Kidney (tissue), 22 donors: ENCODE measurements at places on chromosomes 6 and 20. TPM values are rescaled to one million over a fixed set of nuclear protein-coding genes. Genes with fewer than 3 reads are reported as not detected.

Gene AVP
- total RNA-seq = not detected

Gene ELOVL4
- 0.38 TPM for total RNA-seq

Gene KIZ
- 21.8 TPM for total RNA-seq

Gene PRKN
- total RNA-seq = 10.4 TPM

Gene PKHD1
- 77.5 TPM for total RNA-seq

Gene AIF1
- total RNA-seq = 44.1 TPM

Gene LRRC73
- total RNA-seq = 1.5 TPM

Gene COL10A1
- total RNA-seq = 0.50 TPM

Gene TREM2
- 7.8 TPM for total RNA-seq

Gene TPD52L1
- 69.1 TPM for total RNA-seq

Gene RAMACL
- 1.9 TPM for total RNA-seq

Gene FNDC11
- total RNA-seq = 1.6 TPM

DNA sequence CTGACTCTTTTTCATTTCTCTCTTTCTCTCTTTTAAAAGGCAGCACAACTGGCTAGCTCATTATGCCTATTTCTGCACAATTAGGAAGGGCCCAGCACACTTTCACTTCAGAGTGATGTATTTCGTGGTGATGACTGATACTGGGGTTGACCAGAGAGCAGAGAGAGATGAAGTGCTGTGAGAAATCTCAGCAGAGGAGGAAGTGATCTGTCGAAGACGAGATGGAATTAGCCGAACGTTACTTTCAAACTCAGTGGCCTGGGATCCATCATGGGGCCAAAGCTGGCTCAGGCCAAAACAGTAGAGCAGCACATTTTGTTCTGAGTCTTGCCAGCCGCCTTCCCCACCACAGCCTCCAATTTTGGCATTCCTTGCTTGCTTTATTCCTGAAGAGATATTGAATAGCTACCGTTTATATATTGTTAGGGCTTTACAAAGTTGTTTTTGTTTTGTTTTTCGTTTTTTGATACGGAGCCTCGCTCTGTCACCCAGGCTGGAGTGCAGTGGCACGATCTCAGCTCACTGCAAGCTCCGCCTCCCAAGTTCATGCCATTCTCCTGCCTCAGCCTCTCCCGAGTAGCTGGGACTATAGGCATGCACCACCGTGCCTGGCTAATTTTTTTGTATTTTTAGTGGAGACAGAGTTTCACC, 213.2 kb upstream of the ECI2 start:
- no peaks in the 10 kb centered on the region for H3K36me3 ChIP-seq
- no peaks in the 10 kb centered on the region for H3K4me1 ChIP-seq
- no peak overlapping the region for H3K27ac ChIP-seq
- no peak for DNase-seq
- H3K4me3 ChIP-seq = no peak overlapping the region

DNA sequence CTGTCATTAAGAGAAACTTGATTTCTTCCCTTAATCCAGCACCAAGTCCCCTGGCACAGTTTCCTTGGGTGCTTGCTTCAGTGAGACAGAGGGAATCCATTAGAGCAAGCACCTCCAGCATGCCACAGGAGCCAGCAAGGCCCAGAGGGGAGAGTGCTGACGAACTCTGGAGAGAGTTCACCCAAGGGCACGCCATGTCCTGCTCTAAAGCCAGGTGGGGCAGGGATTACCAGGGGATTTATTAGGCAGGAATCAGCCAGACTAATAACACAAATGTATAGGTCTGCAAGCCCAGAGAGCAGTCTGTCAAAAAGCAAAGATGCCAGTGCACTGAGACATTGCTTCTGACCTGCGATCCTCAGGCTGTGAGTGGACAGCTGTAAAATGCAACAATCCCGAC, 155.4 kb upstream of the SYNDIG1 start:
- H3K36me3 ChIP-seq = no peaks in the 10 kb centered on the region
- H3K27ac ChIP-seq = no peak overlapping the region
- no peak overlapping the region for H3K4me3 ChIP-seq
- H3K27me3 ChIP-seq = no peaks in the 10 kb centered on the region
- no peaks in the 10 kb centered on the region for H3K4me1 ChIP-seq

- H3K36me3 ChIP-seq = no peaks in the 10 kb centered on the region
- no peak overlapping the region for H3K4me3 ChIP-seq
- no peaks in the 10 kb centered on the region for H3K4me1 ChIP-seq
- DNase-seq = no peak
- no peaks in the 10 kb centered on the region for H3K27me3 ChIP-seq
- no peak overlapping the region for H3K27ac ChIP-seq
Measured at GRCh38 chr6:34362909-34363680, 29.4 kb downstream of the NUDT3 start.

GRCh38 chr20:61439251-61439650, 187.2 kb downstream of the CDH4 start:
- H3K27me3 ChIP-seq = no peaks in the 10 kb centered on the region
- no peak overlapping the region for H3K4me3 ChIP-seq
- no peaks in the 10 kb centered on the region for H3K4me1 ChIP-seq
- DNase-seq = no peak

DNA sequence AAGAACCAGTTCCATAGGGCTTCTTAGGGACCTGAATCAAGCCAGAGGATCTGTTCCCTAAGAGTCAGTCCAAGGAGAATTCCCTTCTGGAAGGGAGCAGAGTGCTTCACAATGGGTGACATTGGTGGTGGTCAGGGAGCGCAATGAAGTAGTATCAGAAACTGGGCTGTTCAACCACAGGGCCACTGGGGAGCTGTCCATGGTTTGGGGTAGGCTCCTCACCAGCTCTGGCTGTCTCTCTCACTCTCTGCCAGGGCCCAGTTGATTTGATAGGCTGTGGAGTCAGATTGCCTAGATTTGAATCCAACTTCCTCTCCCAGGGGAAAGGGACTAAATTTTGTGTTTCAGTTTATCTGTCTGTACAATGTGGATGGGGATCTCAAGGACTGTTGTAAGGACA, 36.7 kb upstream of the CHD6 start:
- no peak overlapping the region for H3K4me3 ChIP-seq
- H3K27ac ChIP-seq = no peak overlapping the region
- no peaks in the 10 kb centered on the region for H3K36me3 ChIP-seq
- no peak for DNase-seq
- no peaks in the 10 kb centered on the region for H3K27me3 ChIP-seq

- peak; percentile 28 for DNase-seq
- no peaks in the 10 kb centered on the region for H3K27me3 ChIP-seq
- no peaks in the 10 kb centered on the region for H3K36me3 ChIP-seq
- no peak overlapping the region for H3K27ac ChIP-seq
- H3K4me3 ChIP-seq = no peak overlapping the region
Measured at GRCh38 chr6:133301835-133302234, 60.7 kb downstream of the EYA4 start.

GRCh38 chr6:704046-704445, 11.1 kb upstream of the EXOC2 start:
- no peak overlapping the region for H3K27ac ChIP-seq
- no peaks in the 10 kb centered on the region for H3K36me3 ChIP-seq
- peaks cover 18% of the 10 kb centered on the region for H3K27me3 ChIP-seq
- H3K4me3 ChIP-seq = no peak overlapping the region
- no peak for DNase-seq

DNA sequence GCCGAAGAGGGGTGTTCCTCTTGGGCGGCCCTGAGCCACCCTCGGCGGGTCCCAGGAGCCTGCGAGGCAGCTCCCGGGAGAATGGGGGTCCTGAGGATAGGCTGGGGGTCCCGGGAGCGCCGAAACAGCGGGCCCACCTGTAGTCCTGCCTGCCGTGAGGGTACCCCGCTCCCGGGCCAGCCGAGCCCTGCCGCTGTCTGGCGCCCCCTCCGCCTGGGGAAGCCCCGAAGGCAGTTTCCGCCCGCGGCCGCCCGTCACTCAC, 280 bp downstream of the SPATA2 start:
- peak overlapping the region; percentile 99 for H3K4me3 ChIP-seq
- no peaks in the 10 kb centered on the region for H3K27me3 ChIP-seq
- peak overlapping the region; percentile 100 for H3K27ac ChIP-seq
- H3K36me3 ChIP-seq = no peaks in the 10 kb centered on the region
- DNase-seq = peak; percentile 35

- H3K27me3 ChIP-seq = no peaks in the 10 kb centered on the region
- H3K27ac ChIP-seq = no peak overlapping the region
- no peak overlapping the region for H3K4me3 ChIP-seq
Measured at GRCh38 chr6:79070206-79070825, 7.7 kb downstream of the PHIP start.

- no peaks in the 10 kb centered on the region for H3K4me1 ChIP-seq
- no peak for DNase-seq
- no peak overlapping the region for H3K27ac ChIP-seq
- no peaks in the 10 kb centered on the region for H3K36me3 ChIP-seq
- H3K4me3 ChIP-seq = no peak overlapping the region
Measured at GRCh38 chr6:137937834-137938233, 70.8 kb downstream of the TNFAIP3 start.

- no peaks in the 10 kb centered on the region for H3K27me3 ChIP-seq
- DNase-seq = no peak
- H3K4me1 ChIP-seq = no peaks in the 10 kb centered on the region
- no peak overlapping the region for H3K27ac ChIP-seq
Measured at GRCh38 chr6:150203378-150203777, 60.5 kb downstream of the PPP1R14C start.

GRCh38 chr6:135854799-135855198, 3.3 kb downstream of the PDE7B start:
- no peaks in the 10 kb centered on the region for H3K36me3 ChIP-seq
- no peak for DNase-seq
- H3K4me3 ChIP-seq = no peak overlapping the region
- no peak overlapping the region for H3K27ac ChIP-seq
- H3K4me1 ChIP-seq = peaks cover 9% of the 10 kb centered on the region

- no peaks in the 10 kb centered on the region for H3K36me3 ChIP-seq
- no peaks in the 10 kb centered on the region for H3K27me3 ChIP-seq
- H3K4me3 ChIP-seq = no peak overlapping the region
- no peak overlapping the region for H3K27ac ChIP-seq
Measured at GRCh38 chr6:4902363-4902762, 101.5 kb downstream of the RPP40 start.

- H3K27me3 ChIP-seq = no peaks in the 10 kb centered on the region
- H3K4me3 ChIP-seq = no peak overlapping the region
- no peak overlapping the region for H3K27ac ChIP-seq
- H3K4me1 ChIP-seq = no peaks in the 10 kb centered on the region
- no peak for DNase-seq
Measured at GRCh38 chr20:24461848-24462247, 7.6 kb upstream of the SYNDIG1 start.

DNA sequence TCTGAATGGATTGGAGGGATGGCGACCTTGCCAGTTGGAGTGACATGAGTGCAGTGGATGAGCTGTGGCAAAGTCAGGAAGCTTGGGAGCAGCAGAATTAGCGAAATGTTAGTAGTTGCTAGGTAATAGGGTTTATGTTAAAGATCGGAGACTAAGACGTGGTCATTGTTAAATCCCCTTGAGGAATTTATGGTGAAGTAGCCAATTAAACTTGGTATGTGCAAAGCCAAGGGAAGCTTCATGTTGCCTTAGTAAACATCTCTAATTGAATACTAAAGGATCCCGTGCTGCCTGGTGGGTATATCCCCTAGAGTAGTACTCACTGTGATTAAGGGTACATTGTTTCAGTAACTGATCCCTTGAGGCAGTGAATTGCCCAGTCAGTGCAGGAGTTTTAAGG, 106.0 kb downstream of the PRIM2 start:
- H3K27me3 ChIP-seq = no peaks in the 10 kb centered on the region
- no peak overlapping the region for H3K4me3 ChIP-seq
- H3K27ac ChIP-seq = no peak overlapping the region

DNA sequence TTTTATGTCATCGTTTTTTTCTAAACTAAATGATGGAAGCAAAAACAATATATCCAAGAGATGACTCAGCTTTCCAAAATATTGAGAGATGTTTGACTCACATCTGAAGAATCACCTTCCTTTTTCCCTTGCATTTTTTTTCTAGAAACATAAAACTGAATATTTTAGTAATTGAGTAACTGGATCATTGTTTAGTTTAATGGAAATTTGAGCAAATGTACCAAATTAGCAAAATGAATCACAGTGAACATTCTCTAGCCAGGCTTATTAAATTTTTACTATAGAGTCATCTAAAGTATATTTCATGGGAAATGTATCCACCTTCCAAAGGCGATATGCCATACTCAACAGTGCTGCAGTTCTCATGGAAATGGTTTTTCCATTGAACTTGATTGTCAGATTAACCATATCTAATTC, 145.5 kb downstream of the TENT5A start:
- H3K27me3 ChIP-seq = no peaks in the 10 kb centered on the region
- no peak for DNase-seq
- no peak overlapping the region for H3K4me3 ChIP-seq
- no peaks in the 10 kb centered on the region for H3K4me1 ChIP-seq
- no peak overlapping the region for H3K27ac ChIP-seq
- no peaks in the 10 kb centered on the region for H3K36me3 ChIP-seq

GRCh38 chr6:143426026-143426425, 24.5 kb downstream of the ADAT2 start:
- no peak overlapping the region for H3K27ac ChIP-seq
- no peak overlapping the region for H3K4me3 ChIP-seq
- no peaks in the 10 kb centered on the region for H3K27me3 ChIP-seq
- H3K36me3 ChIP-seq = no peaks in the 10 kb centered on the region

DNA sequence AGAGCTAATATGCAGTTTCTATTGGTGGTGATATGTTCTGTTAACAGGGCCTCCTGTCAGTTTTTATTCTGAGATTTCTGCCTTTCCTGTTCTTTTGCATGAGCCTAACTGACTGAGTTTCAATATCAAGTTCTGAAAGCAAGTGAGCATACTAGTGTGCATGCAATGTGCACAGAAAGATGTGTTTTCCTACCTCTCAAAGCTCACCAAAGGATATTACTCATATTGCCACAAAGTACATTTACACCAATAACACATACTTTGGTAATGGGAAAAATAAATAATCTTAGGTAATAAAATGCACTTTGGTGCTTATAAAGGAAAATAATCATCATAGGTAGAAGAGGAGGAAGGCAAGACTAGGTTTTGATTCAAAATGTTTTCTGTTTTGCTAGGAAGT, 195.0 kb downstream of the KHDC1L start:
- DNase-seq = no peak
- no peaks in the 10 kb centered on the region for H3K4me1 ChIP-seq
- H3K36me3 ChIP-seq = no peaks in the 10 kb centered on the region
- H3K4me3 ChIP-seq = no peak overlapping the region
- H3K27ac ChIP-seq = no peak overlapping the region

- H3K27ac ChIP-seq = no peak overlapping the region
- no peaks in the 10 kb centered on the region for H3K27me3 ChIP-seq
- H3K4me3 ChIP-seq = no peak overlapping the region
- no peaks in the 10 kb centered on the region for H3K36me3 ChIP-seq
- H3K4me1 ChIP-seq = no peaks in the 10 kb centered on the region
Measured at GRCh38 chr20:60272790-60273189, 314.6 kb downstream of the CDH26 start.
